ENCODE measurements at places on chromosomes 4 and X. TPM values are rescaled to one million over a fixed set of nuclear protein-coding genes. Genes with fewer than 3 reads are reported as not detected.

DNA sequence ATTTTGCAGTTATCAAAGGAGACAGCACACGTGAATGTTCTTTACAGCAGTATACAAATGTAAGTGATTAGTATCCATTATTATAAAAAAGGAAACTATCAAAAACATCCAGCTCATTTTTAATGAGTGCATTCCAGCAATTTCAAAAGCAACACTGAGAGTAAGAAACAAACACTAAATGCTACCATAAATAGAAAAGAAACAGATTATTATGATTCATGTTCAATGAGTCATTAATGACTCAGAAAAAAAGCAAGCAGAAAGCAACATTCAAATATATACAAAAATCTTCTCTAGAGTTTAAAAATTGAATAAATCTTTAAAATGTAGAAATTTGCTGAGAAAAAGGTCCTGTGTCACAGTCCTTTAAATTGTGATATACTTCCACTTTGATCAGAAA is 346.5 kb upstream of the FMR1 start:
- DNase-seq: no peak

GRCh38 chr4:31005037-31005436 is 284.9 kb downstream of the PCDH7 start:
- DNase-seq: no peak

DNA sequence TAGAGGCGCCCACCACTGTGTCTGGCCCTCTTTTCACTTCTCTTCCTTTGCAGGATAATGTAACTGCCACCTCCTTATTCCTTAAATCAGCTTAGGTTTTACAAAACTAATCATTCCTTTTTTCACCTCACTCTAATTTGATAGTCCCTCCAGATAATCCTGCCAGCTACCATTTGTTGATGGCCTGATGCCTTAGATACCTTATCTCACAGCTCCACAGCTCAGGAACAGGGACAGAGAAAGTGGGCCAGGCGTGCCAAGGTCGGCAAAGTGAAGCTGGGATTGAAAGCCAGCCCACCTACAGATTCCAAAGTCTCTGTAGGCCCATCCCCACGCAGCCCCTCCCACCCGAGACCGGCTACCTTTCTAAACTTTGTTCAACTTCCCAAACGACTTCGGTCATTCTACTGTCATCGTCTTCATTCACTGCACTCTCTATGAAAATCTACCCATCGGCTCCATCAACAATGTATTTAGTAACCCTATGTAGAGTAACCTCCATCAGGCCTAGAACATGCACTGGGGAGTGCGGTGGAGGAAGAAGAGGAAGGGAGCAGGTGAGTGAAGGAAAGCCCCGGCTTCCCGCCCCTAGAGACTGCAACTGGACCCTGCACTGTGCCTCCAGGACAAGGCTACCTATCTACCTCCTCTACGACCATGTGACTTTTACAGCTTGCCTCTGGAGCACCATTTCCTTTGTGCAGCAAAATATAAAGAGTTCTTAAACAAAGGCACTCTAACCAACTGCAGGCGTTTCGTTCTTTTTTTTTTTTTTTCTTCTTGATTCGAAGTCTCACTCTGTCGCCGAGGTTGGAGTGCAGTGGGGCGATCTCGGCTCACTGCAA is 1.5 kb downstream of the CASP6 start:
- peak; percentile 8 for DNase-seq

GRCh38 chr4:14792702-14793227 is 209.5 kb upstream of the CPEB2 start:
- no peak for DNase-seq

GRCh38 chrX:35919536-35920309 is at the start of gene CFAP47:
TSS of gene CFAP47 (plus strand) at chrX:35919734. CDS start at chrX:35919800, 66 bp downstream.
- DNase-seq: peak; percentile 30

- no peak for DNase-seq
Measured at GRCh38 chrX:128464116-128464515, 411.9 kb upstream of the ACTRT1 start.

- peak; percentile 72 for DNase-seq
Measured at GRCh38 chrX:41045960-41046567, 39.2 kb upstream of the USP9X start.

GRCh38 chr4:131650951-131651350 is 1498.1 kb upstream of the PCDH10 start:
- DNase-seq: no peak

GRCh38 chrX:125681058-125681457 is 361.4 kb downstream of the TEX13C start:
- DNase-seq: no peak

- DNase-seq: no peak
Measured at GRCh38 chr4:27908356-27908755, 1047.7 kb downstream of the STIM2 start.

GRCh38 chrX:101025126-101025525 is 26.8 kb downstream of the TRMT2B start:
- DNase-seq: no peak

GRCh38 chrX:27078371-27078770 is 384.8 kb downstream of the PPP4R3C start:
- DNase-seq: no peak

GRCh38 chr4:41177016-41177415 is 37.3 kb downstream of the APBB2 start:
- no peak for DNase-seq

DNA sequence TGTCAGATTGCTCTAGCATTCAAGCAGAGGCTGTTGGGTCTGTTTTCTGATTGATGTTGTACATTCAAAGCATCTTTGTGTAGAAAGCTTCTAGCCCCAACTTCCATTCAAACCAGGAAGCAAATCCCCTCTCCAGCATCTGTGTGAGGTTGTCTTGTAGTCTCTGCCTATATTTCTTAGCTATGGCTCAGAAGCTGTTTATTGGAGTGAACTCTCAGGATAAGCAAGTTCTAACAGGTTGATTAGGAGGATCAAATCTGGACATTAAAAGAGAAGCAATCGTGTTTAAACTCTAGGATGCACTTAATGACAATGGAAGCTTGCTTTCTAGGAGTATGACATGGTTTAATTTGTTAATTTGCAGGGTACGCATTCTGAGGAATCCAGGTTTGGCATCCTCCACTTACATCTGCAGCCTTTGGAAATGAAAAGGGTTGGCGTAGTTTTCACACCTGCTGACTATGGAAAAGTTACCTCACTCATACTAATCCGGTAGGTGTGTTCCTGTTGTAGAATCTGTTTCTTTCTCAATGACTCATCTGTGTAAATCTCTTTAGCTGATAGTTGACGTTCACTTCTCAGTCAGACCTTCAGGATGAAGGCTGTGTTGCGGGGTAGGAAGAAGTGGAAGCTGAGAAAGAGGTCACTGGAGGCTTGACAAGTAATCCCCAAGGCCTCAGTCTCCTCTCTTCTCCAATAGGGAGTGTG is 88.0 kb upstream of the TLR2 start:
- DNase-seq: no peak

GRCh38 chr4:151671541-151672059 is 89.2 kb downstream of the GATB start:
- no peak for DNase-seq

DNA sequence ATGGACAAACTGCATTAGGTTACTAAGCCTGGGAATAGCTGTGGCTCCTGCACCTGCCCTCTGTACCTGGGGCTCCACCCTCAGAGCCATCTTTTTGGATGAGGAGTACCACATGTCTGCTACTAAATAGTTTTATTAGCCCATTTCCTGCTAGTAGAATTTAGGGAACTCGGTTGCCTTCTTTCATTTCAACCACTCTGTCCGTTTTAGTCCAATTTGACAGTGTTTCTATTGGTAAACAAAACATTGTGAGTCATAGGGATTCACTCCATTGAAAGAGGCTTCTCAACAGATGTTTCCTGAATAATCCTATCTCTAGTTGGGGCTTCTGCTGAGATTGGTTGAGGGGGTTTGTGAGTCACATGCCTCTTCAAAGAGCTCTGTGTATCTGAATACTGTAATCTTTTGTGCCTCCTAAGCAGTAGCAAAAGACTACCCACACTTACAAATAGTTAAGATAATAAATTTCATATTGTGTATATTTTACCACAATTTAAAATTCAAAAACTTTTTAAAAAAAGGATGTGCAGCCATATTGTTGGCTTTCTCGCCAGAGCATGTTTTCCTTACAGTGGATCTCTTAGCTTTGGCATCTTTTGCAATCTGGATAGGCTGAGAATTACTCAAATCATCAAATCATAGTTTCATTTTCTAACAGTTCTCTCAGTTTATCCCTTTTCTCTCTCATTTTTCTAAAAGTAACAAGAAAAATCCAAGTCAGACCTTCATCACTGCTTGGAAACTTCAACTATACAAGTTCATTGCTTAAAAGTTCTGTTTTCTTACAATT is 9.9 kb downstream of the FAM200B start:
- no peak for DNase-seq

DNA sequence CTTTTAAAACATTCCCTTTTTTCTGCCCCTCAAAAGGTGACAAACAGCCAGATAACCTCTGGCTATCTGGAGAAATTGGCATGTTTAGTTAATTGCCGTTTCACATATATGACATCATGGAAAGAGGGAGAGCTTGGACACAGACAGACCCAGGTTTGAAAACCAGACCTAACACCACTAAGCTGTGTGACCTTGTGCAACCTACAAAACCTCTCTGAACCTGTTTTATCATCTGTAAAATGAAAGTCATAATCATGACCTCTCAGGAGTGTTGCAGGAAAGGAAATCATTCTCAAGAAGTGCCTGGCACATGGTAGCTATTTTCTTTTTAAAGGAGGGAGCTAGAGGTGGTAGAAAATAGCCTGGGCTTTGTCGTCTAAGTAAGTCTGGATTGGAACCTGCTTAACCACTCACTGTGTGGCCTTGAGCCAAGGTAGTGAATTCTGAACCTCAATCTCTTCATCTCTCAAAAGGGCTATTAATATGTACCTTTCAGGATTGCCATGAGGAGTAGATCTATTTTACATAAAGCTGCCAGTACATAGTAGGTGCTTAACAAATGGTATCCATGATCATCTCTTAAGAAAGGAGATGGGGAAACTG is 363.5 kb downstream of the BCOR start:
- DNase-seq: no peak

- DNase-seq: no peak
Measured at GRCh38 chrX:27399146-27399456, 64.0 kb downstream of the PPP4R3C start.

DNA sequence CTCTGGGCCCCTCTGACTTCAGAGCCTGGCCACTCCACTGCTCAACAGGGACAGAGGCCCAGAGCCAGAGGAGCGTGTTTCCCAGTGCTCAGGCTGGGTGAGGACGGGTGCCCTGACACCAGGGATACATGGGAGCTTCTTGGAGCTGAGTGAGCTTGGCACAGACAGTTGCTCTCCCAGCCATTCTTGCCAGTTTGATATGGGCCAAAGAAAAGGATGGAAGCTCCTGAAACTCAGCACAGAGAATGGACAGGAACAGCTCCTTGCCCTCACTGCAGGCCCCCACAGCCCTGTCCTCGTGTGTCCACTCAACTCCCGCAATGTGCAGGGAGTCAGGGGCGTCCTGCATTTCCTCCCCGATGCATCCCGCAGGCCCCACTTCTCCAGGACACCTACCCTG is 38.8 kb downstream of the NSG1 start:
- no peak for DNase-seq

GRCh38 chrX:110317820-110318663 is at the start of gene AMMECR1:
TSS of gene AMMECR1 (minus strand) at chrX:110318085. CDS start at chrX:110318071, 14 bp downstream.
- DNase-seq: peak; percentile 80

GRCh38 chr4:14419516-14419915 is 582.8 kb upstream of the CPEB2 start:
- no peak for DNase-seq

DNA sequence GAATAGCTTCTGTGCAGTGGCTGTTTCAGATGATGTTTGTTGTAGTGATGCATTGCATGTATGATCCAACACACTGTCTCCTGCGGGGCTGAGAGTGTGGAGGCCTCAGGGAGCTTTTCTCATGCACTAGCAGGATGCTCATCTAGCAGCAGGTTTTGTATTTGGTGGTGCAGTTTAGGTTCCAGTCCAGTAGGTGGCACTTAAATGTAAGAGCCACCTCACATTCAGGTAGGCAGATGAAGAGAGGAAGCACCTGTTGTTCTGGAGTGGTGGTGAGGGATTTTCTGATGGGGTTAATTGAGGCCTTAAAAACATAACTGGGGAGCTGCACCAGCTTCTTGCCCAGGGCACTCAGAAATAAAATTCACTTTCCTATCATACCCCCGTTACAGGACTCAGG is 300.9 kb downstream of the SPIN4 start:
- no peak for DNase-seq

GRCh38 chr4:17489721-17490120 is 22.2 kb downstream of the QDPR start:
- DNase-seq: no peak

DNA sequence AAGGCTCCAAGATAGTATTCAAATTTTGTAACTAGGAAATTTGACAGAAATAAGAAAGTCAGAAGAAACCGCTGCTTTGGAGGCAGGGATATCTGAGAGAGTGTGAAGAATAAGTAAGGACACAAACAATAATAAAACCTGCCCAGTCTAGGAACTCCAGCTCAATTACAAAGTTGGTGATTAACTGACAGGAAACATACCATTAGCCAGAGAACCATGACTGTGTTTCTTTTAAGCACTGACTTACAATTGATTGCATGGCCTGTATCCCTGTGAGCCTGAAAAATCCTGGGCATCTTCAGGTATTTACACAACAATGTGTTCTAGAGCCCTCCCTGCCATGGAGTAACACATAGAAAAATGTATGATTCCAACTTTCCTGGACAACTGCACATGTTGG is 127.4 kb downstream of the GRIA3 start:
- DNase-seq: no peak

DNA sequence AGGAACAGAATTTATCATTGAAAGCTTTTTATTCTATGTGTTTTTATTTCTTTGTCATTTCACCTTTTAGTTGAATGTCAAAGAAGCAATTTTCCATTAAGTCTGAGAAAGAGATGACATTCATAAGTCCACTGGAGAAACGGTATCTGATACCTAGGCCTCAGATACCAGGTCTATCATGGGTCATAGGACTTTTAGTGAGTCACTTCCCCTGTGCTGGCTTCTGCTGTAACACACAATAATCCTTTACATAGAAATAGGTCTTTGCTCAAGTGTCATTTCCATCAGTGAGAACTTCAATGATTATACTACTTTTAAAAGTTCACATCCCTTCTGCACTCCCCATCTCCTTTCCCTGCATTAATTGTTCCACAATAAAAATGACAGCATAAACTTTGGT is 125.5 kb upstream of the ARMCX2 start:
- DNase-seq: no peak

- no peak for DNase-seq
Measured at GRCh38 chr4:917992-918391, 14.1 kb downstream of the GAK start.

ITGB1BP2 gene
- polyA plus RNA-seq: 3.1 TPM

RAI2 gene
- polyA plus RNA-seq: 17.4 TPM

ARSH gene
- 0.10 TPM for polyA plus RNA-seq

ASMT gene
- 0.71 TPM for polyA plus RNA-seq

SLC34A2 gene
- 333 TPM for polyA plus RNA-seq

HSFX3 gene
- polyA plus RNA-seq: 0.19 TPM

F8A3 gene
- 8.7 TPM for polyA plus RNA-seq

SCD5 gene
- polyA plus RNA-seq: 38.5 TPM

NPY2R gene
- 0.08 TPM for polyA plus RNA-seq

SGMS2 gene
- polyA plus RNA-seq: 18.6 TPM

SAGE1 gene
- polyA plus RNA-seq: 0.04 TPM

CPZ gene
- 1.5 TPM for polyA plus RNA-seq

Measured in right lung (tissue), 10 donors.